ENCODE measurements at places on chromosomes 3 and 15.

- no peak for DNase-seq
These were observed 57.8 kb upstream of the C15orf39 start for GRCh38 chr15:75143738-75144334.

DNA sequence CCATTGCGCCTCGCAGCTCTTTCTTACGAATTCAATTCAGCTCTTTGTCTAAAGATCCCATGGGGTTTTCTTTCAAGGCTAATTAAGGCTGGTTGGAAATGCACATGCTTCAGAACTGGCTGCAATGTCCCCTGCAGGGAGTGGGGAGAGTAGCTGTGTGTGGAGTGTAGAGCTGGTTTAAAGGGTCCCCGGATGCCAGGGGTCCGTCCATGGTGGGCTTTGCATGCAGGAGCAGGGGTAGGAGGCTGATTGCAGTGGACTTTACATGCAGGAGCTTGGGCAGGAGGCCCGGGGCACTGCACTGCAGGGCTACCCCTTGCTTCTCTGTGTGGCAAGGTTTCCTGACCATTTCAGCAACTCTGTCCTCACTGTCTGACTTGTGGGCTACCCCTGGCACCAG, 261.6 kb upstream of the LYSMD4 start:
- no peak for DNase-seq

DNA sequence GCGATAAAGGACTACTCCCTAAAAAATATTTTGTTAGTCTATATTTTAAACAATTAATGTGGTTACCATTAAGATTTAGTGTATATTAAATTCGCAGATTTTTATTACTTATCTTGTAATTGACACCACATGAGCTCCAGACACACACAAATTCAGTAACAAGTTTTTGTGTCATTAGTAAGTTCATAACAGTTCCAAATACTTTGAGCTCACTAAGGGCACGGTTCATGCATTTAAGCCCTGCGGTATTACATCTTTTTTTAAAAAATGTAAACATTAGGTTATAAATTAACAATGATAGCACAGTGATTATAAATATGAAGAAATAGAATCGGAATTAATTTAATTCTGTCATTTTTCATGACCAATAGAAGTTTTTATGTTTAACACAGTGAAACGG, 317.3 kb downstream of the ZNF385D start:
- no peak for DNase-seq

- no peak for DNase-seq
These were observed 150.7 kb downstream of the CADPS start for GRCh38 chr3:62724503-62724902.

DNA sequence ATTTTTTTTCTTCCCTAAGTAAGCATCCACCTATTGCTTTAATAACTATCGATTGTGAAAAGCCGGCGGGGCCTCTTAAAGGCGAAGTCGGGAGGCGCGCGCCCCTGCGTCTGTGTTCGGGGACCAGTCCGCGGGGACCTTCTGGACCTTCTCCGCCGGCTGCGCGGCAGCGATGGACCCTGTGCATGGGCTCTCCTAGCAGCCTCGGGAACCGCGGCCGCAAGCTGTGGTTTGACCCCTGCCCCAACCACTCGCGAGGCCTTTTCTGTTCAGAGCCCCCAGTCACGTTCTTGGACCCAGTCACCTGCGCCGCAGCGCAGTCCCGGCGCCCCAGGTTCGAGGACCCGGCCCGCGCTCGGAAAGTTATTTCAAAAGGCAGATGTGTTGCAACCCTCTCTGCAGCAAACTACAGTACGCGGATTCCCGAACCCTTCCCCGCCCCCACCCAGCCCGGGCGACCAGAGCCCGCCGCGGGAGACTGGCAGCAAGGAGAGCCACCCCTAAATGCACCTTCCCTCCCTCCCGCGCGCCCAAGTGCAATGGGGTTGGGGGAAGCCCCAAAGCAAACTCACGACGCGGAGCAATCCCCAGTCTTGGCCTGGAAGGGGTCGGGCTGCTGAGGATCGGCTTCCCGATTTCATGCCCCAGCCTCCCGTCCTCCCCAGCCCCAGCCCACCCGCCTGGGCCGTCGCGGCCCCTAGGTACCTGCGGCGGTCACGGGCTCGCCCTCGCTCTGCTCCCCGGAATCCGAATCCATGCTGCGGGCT, 684 bp downstream of the TNFAIP8L3 start:
- DNase-seq: no peak

DNA sequence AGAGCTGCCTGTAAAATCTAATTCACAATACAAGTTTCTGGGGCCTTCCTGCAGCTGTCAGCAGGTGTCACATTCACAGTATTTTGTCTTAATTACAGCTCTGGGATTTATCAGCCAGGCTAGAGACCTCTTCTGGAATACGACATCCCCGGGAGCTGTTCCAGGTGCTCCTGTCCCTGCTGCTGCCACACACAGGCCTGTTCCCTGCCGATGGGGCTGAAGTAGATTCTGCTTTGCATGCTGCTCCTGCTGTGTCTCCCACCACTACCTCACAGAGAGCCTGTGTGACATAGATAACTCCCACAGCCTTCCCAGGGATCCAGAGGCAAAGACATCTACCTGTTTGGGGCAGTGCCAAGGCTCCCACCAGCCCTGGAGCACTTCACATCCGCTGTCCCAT, 20.4 kb downstream of the COLQ start:
- DNase-seq: no peak

DNA sequence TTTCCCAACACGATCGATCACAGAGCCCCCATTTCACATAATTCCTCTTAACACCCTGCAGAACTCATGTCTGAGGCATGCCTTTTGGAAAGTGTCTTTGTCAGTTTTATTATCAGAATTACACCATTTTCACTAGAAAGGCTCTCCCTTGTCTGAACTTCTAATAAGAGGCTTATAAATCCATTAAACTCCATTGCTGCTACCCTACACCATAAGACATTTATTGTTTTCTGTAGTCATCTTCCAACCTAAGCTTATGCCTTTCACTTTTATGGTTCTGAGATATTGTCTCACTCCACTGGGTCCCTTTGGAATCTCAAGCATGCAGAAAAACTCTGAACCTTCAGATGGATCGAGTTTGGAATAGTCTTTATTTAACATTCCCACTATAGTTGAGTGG, 50.2 kb upstream of the TPM1 start:
- no peak for DNase-seq

- no peak for DNase-seq
These were observed 9.7 kb downstream of the CCDC12 start for GRCh38 chr3:46966811-46967210.

DNA sequence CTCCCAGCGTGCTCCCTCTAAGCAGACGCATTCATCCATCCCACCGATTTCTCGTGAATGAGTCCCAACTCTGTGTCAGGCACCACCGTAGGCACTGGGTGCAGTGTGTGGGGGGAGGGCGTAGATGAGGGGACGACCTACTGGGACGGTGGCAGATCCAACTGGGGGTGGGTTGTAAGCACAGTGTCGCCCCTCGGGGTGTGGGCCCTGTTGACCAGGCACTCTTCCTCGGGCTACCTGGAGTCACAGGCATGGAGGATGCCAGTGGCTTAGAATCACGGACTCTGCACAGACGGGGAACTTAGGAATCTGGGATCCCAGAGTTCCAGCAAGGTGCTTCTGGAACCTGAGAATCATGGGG, 66.2 kb downstream of the SLC6A6 start:
- DNase-seq: no peak

All from stimulated activated CD4-positive, alpha-beta T cell treated with anti-CD3 and anti-CD28 coated beads, Interleukin-12 subunit alpha, Interleukin-12 subunit beta, amount 100 ng/mL, for 24 hours (primary cell).